Progenitor cell of endocrine pancreas (in vitro differentiated cells): ENCODE measurements at places on chromosomes 1 and 21. TPM values are rescaled to one million over a fixed set of nuclear protein-coding genes. Genes with fewer than 3 reads are reported as not detected.

DNA sequence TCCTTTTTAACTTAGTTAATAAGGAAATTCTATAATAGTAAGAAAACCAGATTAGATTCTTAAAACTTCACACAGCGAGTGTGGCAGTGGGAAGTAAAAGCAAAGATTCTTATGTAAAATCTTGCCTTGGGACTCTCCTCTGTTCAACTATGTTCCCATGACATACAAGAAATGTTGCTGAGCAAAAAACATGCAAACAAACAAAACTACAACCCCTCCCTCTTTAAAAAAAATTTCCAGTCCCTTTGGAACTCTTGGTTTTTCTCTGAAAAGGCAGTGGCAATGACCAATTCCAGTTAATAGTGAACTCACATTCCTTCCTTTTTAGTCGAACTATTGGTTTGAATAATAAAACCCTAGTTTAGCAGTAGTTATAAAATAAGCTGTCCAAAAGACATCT, 453.1 kb upstream of the ZRANB2 start:
- DNase-seq, result no peak
- H3K27ac ChIP-seq, result no peak overlapping the region

- H3K4me3 ChIP-seq, result no peak overlapping the region
- H3K4me1 ChIP-seq, result peaks cover 4% of the 10 kb centered on the region
- H3K27ac ChIP-seq, result no peak overlapping the region
- no peaks in the 10 kb centered on the region for H3K27me3 ChIP-seq
- DNase-seq, result no peak
- H3K36me3 ChIP-seq, result no peaks in the 10 kb centered on the region
Measured at GRCh38 chr1:6275826-6276782, 15.2 kb upstream of the GPR153 start.

DNA sequence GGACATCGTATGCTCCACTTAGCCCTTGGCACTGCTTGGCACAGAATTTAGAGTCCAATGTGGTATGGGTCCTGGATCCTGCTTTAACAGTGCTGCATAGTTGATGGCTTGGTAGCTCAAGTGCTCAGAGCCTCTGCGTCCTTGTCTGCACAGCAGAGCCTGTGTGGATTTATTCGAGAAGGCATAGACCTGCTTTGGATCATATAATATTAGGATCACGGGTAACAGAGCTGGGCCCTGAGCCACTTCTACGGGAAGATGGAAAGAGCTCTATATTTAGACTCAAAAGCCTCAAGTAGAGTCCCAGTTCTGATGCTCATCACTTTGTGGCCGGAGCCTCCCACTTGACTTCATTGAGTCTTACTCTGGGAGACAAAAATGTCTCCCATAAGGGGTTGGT, 164.4 kb upstream of the EDN2 start:
- H3K4me1 ChIP-seq, result no peaks in the 10 kb centered on the region
- no peak overlapping the region for H3K4me3 ChIP-seq
- H3K36me3 ChIP-seq, result no peaks in the 10 kb centered on the region
- H3K27me3 ChIP-seq, result peaks cover 17% of the 10 kb centered on the region

DNA sequence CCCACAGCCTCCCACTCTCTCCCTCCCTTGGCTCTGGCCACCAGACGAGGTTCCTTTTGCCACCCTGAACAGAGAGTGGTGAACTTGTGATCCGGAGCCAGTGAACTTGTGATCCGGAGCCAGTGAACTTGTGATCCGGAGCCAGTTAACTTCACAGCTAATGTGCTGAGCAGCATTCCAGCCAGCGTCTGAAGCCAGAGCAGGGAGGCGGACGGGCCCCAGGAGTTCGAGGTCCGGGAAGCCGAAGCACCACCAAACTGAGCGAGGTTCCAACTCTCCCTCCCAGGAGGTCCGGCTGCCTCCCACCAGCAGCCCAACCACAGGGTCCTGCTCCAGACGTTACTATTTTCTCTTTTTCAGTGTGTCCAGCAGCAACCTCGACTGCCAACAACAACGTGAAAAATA, 85.8 kb downstream of the SYF2 start:
- no peak overlapping the region for H3K4me3 ChIP-seq
- peaks cover 2% of the 10 kb centered on the region for H3K27me3 ChIP-seq
- no peak for DNase-seq
- no peak overlapping the region for H3K27ac ChIP-seq

DNA sequence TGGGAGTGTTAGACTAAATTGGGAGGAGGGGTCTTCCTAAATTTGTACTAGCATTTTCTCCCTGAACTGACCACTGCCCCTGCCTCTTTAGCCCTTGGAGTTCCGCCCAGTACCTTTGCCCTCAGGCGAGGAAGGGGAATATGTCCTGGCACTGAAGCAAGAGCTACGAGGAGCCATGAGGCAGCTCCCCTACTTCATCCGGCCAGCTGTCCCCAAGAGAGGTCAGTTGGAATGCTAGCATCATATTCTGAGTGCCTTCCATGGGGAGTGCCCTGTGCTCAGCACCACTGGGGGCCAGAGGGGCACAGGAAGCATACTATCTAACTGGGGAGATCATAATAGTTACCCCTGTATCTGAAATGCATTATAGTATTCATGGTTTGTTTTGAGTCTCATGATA, 10.7 kb downstream of the POLR3GL start:
- no peaks in the 10 kb centered on the region for H3K27me3 ChIP-seq
- H3K27ac ChIP-seq, result no peak overlapping the region
- no peak for DNase-seq
- H3K36me3 ChIP-seq, result peaks cover 1% of the 10 kb centered on the region
- peaks cover 4% of the 10 kb centered on the region for H3K4me1 ChIP-seq
- no peak overlapping the region for H3K4me3 ChIP-seq

- H3K36me3 ChIP-seq, result peaks cover 18% of the 10 kb centered on the region
- H3K27me3 ChIP-seq, result no peaks in the 10 kb centered on the region
- H3K4me3 ChIP-seq, result peak overlapping the region; percentile 40
- no peak for DNase-seq
- H3K4me1 ChIP-seq, result peaks cover 28% of the 10 kb centered on the region
Measured at GRCh38 chr1:109255097-109255651, 5.8 kb downstream of the CELSR2 start.

- H3K4me3 ChIP-seq, result no peak overlapping the region
- DNase-seq, result no peak
- H3K27ac ChIP-seq, result no peak overlapping the region
- no peaks in the 10 kb centered on the region for H3K27me3 ChIP-seq
- no peaks in the 10 kb centered on the region for H3K4me1 ChIP-seq
Measured at GRCh38 chr1:168626326-168626725, 49.9 kb downstream of the XCL1 start.

DNA sequence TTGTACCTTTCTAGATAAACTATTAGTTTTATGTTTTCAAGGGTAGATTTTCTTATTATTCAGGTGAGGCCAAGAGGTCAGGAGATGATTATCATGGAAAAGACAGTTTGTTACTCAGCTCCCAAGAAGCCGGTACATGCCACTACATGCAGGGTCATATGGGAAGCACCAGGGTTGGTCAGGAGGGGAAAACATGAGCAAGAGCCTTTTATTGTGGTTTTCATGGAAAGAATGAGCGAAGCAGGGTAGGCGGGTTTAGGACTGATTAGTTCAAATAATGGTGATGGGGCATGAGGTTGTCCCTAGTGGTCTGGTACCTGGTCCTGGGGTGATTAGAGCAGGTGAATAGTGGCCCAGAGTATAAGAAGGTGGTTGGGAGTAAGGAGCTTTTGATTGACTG, 189.9 kb downstream of the APP start:
- no peak overlapping the region for H3K4me3 ChIP-seq
- H3K4me1 ChIP-seq, result peaks cover 10% of the 10 kb centered on the region
- H3K36me3 ChIP-seq, result peaks cover 36% of the 10 kb centered on the region
- no peak overlapping the region for H3K27ac ChIP-seq
- H3K27me3 ChIP-seq, result no peaks in the 10 kb centered on the region
- no peak for DNase-seq

GRCh38 chr21:34693192-34693810, 24.5 kb downstream of the CLIC6 start:
- H3K36me3 ChIP-seq, result peaks cover 8% of the 10 kb centered on the region
- H3K27me3 ChIP-seq, result no peaks in the 10 kb centered on the region
- no peak overlapping the region for H3K27ac ChIP-seq
- DNase-seq, result no peak
- H3K4me1 ChIP-seq, result peaks cover 30% of the 10 kb centered on the region
- no peak overlapping the region for H3K4me3 ChIP-seq

- H3K4me3 ChIP-seq, result no peak overlapping the region
- DNase-seq, result no peak
- H3K4me1 ChIP-seq, result peaks cover 3% of the 10 kb centered on the region
- no peaks in the 10 kb centered on the region for H3K36me3 ChIP-seq
Measured at GRCh38 chr21:39110431-39110830, 72.8 kb downstream of the PSMG1 start.

DNA sequence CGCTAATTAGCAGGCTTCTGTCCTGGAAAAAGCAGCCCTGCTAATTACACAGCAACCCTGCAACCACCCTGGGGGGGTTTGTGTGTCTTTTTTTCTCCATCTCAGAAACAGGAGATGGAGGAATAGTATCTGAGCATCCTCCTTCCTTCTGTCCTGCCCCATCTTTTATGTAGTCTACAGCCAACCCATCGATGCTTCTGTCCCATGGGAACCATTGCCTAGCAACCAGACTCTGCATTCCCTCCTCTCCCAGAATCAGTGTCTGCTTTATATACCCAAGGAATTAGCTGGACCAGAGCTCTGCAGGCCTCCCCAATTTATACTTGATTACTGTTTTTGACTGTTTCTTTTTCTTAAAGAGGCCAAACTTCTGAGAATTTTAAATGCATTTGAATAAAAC, 35.1 kb downstream of the LRRC38 start:
- no peak overlapping the region for H3K27ac ChIP-seq
- DNase-seq, result no peak
- no peaks in the 10 kb centered on the region for H3K36me3 ChIP-seq
- no peak overlapping the region for H3K4me3 ChIP-seq

DNA sequence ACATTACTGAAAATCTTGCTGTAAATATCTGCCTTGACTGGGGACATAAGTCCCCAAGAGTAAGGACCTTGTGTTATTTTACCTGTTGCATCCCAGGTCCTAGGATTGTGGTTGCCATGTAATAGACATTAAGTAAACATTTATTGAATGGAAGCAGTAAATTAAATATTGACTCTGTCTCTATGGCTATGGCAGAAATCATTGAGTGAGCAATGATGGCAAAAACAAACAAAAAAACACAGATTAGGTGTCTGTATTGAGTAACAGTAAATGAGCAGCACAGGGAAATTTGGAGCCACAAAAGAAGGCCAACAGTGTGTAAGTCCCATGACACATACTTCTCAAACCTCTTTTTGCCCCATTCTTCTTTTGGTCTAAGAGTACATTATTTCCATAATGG, 240.4 kb downstream of the NFIA start:
- H3K4me3 ChIP-seq, result no peak overlapping the region
- DNase-seq, result no peak
- no peaks in the 10 kb centered on the region for H3K36me3 ChIP-seq
- peaks cover 27% of the 10 kb centered on the region for H3K4me1 ChIP-seq
- peaks cover 34% of the 10 kb centered on the region for H3K27me3 ChIP-seq
- H3K27ac ChIP-seq, result no peak overlapping the region

GRCh38 chr1:117512728-117513321, 93.0 kb upstream of the TENT5C start:
- H3K36me3 ChIP-seq, result peaks cover 3% of the 10 kb centered on the region
- DNase-seq, result no peak
- no peak overlapping the region for H3K4me3 ChIP-seq
- no peaks in the 10 kb centered on the region for H3K27me3 ChIP-seq
- no peak overlapping the region for H3K27ac ChIP-seq

DNA sequence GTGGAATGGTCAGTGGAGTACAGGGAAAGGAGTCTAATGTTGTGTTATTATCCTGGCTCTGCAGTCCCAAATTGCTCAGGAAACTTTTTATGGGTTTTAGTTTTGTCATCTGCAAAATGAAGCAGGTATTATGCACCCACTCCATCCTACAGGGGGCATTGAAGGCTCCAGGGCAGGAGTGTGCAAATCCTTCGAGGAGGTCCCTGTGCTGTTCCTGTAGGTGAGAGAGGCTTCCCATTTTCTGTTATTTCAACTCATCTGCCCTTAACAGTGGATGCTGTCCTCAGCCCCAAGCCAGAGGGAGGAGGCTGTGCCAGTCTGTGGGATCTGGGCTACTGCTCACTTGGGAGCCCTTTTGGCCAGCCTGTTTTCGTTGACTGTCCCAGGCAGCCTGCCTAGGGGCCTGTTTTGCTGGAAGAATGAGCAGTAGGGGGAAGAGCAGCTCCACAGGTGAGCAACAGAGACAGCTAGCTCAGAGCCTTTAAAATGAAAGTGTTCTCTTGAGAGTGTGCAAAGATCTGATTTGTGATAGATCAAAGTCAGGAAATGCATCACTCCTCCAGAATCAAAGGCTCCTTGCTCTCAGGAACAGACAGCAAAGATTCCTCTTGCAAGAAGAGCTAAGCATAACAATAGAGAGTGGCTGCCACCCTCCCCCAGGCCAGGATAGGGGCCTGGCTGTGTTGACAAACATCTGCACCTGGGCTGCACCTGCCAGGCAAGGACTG, 317.6 kb upstream of the PROX1 start:
- peaks cover 7% of the 10 kb centered on the region for H3K4me1 ChIP-seq
- no peak overlapping the region for H3K27ac ChIP-seq
- no peak overlapping the region for H3K4me3 ChIP-seq
- no peaks in the 10 kb centered on the region for H3K36me3 ChIP-seq

DNA sequence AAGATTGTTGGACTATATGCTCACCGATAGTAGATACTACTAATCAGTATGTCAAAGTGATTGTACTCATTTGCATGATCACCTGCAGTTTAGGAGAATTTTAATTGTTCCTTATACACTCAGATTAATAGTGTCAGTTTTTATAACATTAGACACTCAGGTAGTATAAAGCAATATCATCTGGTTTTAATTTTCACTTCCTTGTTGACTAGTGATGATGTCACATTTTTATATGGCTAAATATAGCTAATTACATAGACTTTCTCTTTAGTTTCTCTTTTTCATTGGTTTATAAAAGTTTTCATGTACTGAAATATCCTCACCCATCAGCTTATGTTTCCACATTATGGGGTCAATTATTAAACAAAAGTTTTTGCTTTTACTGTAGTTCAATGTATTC, 1332.4 kb upstream of the ADGRL2 start:
- H3K27me3 ChIP-seq, result no peaks in the 10 kb centered on the region
- H3K36me3 ChIP-seq, result no peaks in the 10 kb centered on the region
- no peak for DNase-seq
- peaks cover 4% of the 10 kb centered on the region for H3K4me1 ChIP-seq
- H3K4me3 ChIP-seq, result no peak overlapping the region

Gene ARMH1
- total RNA-seq, result 14.9 and 15.0 TPM in 2 replicates

Gene ADORA1
- total RNA-seq, result 0.14 and 0.16 TPM in 2 replicates

Gene TFF2
- not detected in 2 replicates for total RNA-seq

Gene SEMA6C
- total RNA-seq, result 31.5 and 34.0 TPM in 2 replicates

Gene SUCO
- total RNA-seq, result 57.1 and 58.0 TPM in 2 replicates

Gene NGF
- 1.8 and 2.2 TPM in 2 replicates for total RNA-seq

Gene NCAM2
- total RNA-seq, result 0.60 and 1.1 TPM in 2 replicates

Gene TPTE
- total RNA-seq, result not detected in 2 replicates
